Posterior cingulate gyrus (tissue), 11 donors: ENCODE measurements at places on chromosomes 12 and 14.

- DNase-seq, result no peak
Observed at GRCh38 chr12:57448669-57449068, 6.4 kb upstream of the INHBE start.

DNA sequence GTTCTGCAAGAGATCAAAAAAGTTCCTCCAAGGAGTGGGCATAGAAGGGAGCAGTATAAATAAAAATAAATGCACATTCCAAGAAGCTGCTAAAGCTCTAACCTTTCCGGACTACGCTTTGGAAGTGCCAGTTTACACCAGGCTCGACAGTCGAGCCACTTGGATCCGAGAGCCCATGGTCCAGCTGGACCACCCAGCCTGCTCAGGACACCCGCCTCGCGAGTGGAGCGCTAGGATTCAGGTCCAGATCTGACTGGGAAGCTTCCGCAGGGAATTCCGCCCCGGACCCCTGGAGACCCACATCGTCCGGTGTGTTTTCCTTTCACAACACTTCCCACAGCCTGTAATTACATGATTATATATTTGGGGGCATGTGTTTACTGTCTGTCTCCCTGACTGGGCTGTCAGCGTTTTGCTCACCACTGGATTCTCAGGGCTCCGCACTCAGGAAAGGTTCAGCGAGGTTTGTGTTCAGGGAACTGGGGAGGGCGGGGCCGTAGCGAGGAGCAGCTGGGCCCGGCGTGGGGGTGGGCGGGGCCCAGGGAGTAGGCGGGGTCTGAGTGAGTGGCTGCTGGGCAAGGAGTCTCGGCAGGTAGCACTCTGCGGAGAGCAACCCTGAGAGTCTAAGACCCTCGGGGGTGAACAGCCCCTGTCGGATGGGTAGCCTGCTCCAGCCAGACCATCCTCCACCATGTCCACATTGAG is 52.3 kb upstream of the TMEM263 start:
- no peak for DNase-seq

- DNase-seq, result no peak
Observed at GRCh38 chr12:94229902-94230301, 81.5 kb downstream of the PLXNC1 start.

DNA sequence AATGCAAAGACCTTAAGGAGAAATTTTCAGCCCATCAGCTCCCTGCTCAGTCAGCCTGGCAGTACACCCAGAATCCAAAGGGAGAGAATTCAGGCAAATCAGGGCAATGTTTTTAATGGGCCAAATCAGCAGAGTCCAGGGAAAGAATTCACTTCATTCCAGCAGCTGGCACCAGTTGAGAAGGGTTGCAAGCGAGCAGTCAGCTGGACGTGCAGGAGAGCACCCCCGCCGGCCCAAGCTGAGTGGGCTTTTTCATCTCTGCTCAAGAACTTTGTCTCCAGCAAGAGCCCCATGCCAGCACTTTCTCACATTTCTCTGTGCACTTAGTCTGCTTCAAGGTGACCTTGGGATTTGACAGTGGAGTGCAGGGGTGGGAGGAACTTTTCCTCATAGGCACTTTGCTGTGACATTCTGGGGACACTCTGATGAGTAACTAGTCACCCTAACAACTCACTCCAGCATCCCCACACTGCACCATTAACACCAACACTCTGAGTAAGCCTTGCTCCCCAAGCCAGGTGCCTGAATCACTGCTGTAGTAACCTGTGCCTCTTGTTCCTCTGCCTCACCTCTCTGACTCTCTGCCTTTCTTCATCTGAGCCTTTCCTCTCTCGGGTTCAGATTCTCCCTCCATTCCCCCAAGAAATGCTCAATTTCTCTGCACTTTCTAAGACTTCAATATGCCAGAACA is 2.2 kb downstream of the ENDOU start:
- peak; percentile 26 for DNase-seq

DNA sequence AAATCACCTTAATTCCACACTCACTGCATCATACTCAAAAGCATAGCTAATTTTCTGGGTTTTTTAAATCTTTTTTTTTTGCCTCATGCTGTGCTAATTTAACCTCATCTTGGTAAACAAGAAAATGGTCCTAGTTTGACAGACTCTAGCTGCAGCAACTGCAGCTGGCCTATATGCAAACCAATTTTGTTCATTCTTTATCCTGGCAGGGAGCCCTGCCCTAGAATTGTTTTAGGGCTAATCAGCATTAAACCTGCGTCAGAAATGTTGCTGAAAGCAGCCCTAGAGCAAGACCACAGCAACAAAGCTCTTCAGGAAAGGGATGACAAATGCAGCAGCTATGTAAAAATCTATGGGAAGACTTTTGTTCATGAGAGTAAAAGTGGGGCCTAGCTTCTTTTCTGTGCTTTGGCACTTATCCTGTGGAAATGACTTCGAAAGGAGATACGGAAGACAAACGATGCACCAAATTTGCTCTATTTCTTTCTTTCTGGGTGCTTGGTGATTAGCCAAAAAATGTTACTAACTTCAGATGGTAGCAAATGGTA is 72.2 kb downstream of the DENND5B start:
- DNase-seq, result peak; percentile 78
